Anterior cingulate cortex (tissue), 58 donors: ENCODE measurements at places on chromosomes 7 and 10.

- DNase-seq, result no peak
These were observed 608 bp downstream of the HHEX start for GRCh38 chr10:92690211-92690914.

DNA sequence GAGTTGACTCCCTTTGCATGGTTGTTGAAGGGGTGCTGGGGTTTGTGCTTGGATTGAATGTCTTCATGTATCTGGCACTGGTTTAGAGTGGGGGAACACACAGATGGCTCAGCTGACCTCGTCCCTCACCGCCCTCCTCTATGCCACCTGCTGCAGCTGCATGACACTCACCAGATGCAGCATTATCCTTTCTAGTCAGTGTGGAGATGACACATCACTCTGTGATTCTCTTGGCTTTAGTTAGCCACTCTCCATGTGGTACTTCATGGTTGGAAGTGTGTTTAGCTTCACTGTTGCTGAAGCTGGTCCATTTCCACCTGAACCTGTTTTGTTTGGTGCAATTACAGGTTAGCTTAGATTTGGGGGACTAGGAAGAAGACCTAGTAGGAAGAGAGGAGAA is 56.3 kb upstream of the BMPER start:
- no peak for DNase-seq

DNA sequence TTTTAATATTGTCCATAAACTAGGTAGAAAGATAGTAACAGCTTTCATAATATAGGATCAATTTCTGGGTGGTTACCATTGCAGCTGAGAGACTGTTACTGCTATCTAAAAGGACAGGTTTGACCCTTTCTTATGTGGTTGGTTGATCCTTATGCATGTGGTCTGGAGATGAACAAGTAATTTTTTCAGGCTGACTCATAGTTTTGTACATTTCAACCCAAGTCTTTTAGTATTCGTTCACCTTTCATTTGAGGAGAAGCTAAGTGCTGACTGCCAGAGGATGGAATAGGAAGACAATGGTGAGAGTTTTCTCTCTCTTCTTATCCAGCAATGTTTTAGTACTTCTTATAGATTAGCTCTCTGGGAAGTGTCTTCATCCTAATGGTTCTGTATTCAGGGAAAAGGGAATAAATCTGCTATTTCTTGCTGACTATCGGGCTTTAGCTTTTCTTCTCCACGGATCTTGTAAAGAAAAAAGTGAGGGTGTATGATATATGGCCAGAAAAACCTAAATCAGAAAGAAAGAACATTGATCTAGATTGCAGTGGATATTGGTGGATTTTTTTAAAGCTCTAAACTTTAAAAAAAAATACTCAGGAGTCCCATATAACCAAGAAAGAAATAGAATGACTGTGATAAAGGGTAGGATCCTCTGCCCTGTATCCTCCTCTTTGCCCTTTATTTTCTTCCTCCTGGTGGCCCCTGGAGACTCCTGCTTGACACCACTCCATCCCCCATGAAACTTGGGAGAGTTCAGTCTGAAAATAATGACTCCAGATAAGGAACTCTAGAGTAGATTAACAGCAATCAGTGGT is 88.0 kb downstream of the CPED1 start:
- DNase-seq, result no peak

GRCh38 chr10:132193907-132194552 is 7.3 kb downstream of the DPYSL4 start:
- no peak for DNase-seq

- DNase-seq, result no peak
These were observed 1346.3 kb downstream of the REEP3 start for GRCh38 chr10:64867501-64867962.

GRCh38 chr7:150909200-150909995 is 57.1 kb downstream of the AOC1 start:
- no peak for DNase-seq

- DNase-seq, result peak; percentile 64
These were observed at the start of gene GRM8 for GRCh38 chr7:127252778-127253280. TSS of gene GRM8 (minus strand) at chr7:127252941.

DNA sequence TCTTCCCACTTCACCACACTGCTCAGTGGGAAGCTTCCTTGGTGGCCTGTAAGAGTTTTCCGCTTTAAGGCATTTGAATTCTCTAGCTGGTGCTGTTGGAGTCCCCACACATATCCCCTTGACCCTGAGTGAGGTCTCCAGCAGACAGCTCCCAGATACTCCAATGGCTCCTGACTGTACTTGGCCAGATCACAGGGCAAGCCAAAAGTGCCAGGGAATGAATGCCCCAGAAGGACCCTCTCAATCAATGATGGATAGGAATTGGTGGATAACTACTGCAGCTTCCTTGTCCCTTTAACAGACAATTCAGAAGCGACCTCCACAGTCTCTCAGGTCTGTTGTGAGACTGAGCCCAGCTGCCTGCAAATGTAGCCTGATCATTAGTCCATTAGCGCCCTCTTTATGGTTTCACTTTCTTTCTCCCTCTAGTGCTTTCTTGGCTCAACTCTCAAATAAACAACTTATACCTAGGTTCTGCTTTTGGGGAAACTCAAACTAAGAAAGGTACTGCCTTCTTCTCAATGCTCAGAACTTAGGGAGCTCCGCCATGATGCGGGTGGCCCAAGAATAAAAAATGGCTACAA is 283.0 kb downstream of the TCF7L2 start:
- no peak for DNase-seq

GRCh38 chr7:36439624-36440023 is 50.0 kb downstream of the ANLN start:
- no peak for DNase-seq

DNA sequence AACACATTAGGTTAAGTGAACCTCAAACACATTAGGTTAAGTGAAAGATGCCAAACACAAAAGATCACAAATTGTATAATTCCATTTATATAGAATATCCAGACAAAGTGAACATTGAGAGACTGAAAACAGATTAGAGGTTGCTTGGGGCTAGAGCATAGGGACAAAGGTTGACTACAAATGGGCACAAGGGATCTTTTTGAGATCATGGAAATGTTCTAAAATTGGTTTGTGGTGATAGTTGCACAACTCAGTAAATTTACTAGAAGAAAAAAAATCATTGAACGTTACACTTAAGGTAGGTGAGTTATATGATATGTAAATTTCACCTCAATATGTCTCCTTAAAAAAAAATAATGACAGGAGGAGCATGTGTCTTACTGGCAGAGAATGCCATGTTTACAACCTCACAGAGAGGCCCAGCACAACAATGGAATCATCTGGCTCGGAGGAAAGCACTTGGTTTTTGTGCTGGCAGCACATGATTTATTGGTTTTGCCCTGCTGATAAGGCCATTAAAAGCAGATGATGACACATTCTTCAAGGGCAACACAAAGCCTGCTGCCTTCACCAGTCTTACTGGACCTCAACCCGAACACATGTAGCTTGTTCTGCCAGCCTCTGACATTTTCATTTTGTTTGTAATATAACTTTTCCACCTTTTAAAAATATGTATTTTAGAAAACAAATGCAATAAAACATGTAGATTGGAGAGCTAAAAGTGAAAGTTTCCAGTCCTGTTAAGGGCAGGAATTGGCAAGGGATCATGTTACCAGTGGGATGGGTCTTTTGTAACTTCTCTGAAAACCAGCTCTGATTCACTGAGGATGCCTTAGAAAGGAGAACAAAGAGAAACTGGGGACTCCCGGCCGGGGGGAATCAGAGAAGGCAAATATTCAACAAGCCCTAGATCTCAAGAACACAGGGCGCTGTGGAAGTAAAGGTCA is 11.9 kb upstream of the LMOD2 start:
- DNase-seq, result no peak

- no peak for DNase-seq
These were observed 795.5 kb downstream of the TNS3 start for GRCh38 chr7:46786221-46786954.

GRCh38 chr10:7545261-7545660 is 121.5 kb downstream of the ITIH5 start:
- no peak for DNase-seq

GRCh38 chr7:131688738-131689661 is 132.6 kb upstream of the PODXL start:
- DNase-seq, result peak; percentile 45

GRCh38 chr7:137954614-137955013 is 47.3 kb downstream of the CREB3L2 start:
- no peak for DNase-seq

DNA sequence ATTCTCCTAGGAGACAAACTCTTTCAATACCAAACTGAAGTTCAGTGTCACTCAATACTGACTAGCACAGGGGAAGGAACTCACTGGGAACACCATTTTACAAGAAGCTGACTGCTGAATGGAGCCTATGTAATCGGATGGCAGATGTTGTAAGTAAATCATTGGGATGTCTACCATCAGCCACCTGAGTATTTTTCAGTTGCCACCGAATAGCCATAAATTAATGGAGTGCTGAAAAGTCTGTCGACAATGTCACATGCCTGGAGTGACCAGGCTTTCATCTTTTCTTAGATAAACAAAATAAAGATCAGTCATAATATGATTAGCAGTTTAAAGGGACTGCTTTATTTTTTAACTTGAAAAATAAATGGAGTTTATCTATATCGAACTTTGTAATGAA is 145.9 kb upstream of the SEMA3E start:
- no peak for DNase-seq

DNA sequence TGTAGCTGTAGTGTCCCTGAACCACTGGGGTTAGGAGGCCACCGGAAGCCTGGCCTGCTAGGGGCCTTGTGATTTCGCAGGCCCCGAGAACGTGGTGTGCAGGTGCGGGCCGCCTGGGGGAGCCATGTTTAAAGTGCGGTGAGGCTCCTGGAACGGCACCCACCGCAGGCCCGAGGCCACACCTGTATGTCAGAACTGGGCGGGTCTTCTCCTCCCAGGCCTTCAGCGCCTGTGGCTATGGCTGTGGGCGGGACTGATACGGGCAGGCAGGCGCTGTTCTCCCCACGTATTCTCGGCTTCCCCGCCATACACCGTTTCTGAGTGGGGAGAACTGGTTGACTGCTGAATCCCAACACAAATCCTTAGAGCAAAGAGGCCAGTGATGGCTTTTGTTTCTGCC is 74.8 kb downstream of the DNAJB6 start:
- no peak for DNase-seq

DNA sequence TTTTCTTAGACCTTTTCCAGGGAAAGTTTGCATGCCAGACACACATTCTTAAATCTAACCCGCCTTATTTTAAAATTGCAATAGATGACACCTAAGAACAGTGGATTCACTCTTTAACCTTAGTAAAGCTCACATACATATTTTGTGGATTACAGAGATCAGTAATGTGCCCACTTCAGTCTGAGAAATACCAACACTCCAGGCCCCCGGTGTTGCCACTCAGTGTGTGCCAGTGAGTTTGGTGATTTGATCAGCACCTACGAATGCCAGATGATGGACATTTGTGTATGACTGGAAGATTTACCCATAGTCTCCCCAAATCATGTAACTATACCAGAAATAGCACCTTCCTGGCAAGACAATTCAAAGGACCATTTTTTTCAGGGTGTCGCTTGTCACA is 2.6 kb downstream of the LRRN3 start:
- DNase-seq, result no peak

GRCh38 chr10:80528185-80528700 is 9.5 kb upstream of the SH2D4B start:
- DNase-seq, result no peak

GRCh38 chr7:111147708-111148533 is 57.0 kb downstream of the LRRN3 start:
- no peak for DNase-seq

DNA sequence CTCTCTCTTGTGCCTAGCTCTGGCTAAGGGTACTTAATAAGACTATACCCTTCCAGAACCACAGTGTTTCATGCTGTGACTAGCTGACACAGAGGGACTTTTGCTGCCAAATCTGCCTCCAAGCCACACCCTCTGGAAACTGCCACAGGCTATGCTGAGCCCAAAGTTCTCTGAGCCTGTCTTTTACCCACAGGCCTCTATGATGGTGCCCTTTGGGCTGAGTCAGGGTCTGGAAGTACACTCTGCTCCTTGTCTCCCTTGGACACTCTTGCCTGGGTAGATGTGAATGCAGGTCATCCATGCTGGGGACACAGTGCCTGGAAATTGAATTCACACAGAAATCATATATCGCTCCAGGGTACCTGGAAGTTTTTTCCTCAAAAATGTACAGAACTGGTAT is 22.6 kb downstream of the DYDC1 start:
- DNase-seq, result no peak

DNA sequence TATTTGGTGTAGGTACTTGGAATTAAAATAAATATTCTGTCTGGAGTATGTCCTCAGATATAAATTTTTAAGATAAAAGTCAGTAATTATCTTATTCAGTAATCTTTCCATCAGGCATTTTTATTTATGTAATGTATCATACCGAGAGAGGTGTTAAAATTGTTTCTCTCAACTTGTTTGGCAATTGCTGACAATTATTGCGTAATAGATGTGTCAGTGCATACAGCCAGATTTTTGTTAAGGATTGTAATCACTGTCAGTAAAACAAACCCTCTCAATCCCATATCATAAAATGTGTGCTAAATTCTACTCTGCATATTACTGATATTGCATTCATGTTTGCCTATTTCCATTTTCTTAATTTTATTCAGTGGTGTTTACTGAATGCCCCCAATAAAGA is 69.2 kb downstream of the CNTNAP2 start:
- DNase-seq, result no peak

DNA sequence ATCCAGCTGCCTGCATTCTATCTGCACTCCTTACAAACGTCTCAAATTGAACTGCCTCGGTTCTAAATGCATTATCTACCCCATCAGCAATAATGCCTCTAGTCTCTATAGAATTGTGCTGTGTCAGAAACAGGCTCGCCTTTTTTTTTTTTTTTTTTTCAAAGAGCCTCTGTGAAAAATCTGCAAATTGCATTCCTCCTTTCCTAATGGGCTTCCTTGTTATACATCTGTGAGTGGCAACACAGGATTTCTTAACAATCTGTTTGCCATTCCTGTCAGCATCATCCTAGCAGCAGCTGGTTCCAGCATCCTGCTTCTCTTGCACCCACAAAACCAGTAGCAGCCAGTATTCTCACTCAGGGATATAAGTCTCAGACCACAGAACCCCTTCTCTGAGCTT is 413.5 kb upstream of the SEMA3D start:
- DNase-seq, result no peak

DNA sequence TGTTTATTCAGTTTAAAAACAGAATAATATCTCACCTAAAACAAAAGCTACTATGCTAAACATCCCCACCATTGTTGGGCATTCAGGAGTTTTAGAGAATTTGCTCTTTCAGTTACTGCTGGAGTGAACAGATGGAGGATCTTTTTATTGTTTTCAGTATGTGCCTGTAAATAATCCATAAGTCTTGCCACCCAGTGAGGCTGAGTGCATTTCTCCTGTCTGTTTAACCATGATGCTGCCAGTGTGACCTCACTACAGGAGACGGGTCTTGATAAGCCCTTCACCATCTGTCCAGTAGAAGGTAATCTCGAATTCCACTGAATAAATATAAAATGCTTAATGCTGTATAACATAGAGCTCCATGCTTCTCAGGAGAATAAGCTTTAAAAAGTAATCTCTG is 430.9 kb downstream of the POM121L12 start:
- DNase-seq, result no peak

GRCh38 chr10:56547163-56547562 is 186.1 kb upstream of the ZWINT start:
- DNase-seq, result no peak

- no peak for DNase-seq
These were observed 2.7 kb downstream of the GPR146 start for GRCh38 chr7:1046722-1047679.

GRCh38 chr7:35695987-35696386 is 1.1 kb upstream of the HERPUD2 start:
- DNase-seq, result no peak
